ENCODE measurements at places on chromosomes 13 and 19. TPM values are rescaled to one million over a fixed set of nuclear protein-coding genes. Genes with fewer than 3 reads are reported as not detected.
A peak's percentile ranks its signal among the peaks of the same experiment; 100 is the strongest.

DNA sequence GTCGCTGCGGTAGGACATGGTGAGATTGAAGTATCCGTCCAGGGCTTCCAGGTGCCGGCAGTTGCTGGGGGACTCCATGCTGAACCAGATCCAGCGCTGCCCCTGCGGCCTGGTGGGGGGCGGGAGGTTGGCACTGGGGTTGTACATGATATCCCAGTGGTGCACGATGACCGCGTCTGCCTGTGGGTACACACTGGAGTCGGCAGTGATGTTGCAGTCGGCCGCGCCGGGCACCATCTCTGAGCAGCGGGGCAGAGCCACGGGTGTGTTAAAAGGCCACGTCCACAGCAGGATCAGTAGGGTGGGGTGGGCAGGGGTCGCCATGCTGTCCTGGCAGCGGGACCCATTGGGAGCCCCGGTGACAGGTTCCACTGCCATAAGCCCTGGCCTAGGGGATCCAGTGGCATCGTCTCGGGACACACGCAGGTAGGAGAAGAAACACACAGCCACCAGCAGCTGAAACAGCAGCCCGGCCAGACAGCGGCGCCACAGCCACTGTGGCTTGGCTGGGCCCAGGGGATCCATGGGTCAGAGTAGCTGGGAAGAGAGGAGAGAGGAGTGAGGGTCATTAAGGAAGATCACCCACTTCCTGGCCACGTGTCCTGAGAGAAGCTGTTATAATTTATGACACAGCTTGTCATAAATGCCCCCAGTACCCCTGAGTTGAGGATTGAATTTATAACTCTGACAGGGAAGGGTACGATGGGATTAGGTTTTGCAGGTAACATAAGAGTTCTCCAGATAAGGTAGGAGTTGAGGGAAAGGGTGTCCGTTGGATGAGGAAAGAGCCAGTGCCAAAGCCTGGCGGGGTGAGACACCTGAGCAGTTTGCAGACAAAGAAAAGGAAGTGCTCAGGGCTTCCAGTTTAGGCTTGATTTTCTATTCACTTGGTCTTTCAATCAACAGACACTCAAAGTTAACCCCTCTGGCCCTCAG is 2.9 kb downstream of the FUT5 start:
- DNase-seq, result no peak

DNA sequence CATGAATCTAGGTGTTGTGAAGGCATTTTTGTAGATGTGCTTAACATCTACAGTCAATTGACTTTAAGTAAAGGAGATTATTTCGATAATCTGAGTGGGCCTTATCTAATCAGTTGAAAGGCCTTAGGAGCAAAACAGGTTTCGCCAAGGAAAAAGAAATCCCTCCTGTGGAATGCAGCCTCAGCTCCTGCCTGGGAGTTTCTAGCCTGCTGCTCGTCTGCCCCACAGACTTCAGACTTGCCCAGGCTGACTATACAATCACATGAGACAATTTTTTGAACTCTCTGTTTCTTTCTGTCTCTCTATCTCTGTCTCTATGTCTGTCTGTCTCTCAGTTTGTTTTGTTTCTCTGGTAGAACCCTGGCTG is 312.5 kb downstream of the OLFM4 start:
- no peak for DNase-seq

DNA sequence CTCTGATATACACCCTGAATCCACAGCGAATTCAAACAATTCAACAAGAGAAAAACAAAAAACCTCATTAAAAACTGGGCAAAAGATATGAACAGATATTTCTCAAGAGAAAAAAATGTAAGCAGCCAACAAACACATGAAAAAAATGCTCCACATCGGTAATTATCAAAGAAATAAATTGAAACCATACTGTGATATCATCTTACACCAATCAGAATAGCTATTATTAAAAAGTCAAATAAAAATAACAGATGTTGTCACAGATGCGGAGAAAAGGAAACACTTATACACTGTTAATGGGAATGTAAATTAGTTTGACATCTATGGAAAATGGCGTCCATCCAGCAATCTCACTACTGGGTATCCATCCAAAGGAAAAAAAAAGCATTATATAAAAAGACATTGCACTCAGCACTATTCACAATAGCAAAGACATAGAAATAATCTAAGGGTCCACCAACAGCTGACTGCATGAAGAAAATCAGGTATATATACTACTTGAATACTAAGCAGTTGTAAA is 1495.0 kb upstream of the PCDH20 start:
- no peak for DNase-seq

DNA sequence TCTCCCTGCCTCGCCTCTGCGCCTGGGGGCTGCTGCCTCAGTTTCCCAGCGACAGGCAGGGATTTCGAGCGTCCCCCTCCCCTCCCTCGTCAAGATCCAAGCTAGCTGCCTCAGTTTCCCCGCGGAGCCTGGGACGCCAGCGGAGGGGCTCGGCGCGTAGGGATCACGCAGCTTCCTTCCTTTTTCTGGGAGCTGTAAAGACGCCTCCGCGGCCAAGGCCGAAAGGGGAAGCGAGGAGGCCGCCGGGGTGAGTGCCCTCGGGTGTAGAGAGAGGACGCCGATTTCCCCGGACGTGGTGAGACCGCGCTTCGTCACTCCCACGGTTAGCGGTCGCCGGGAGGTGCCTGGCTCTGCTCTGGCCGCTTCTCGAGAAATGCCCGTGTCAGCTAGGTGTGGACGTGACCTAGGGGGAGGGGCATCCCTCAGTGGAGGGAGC is 722 bp upstream of the ICAM1 start:
- no peak for DNase-seq

- DNase-seq, result no peak
Observed at GRCh38 chr13:32212421-32212820, 102.7 kb downstream of the ZAR1L start.

- peak; percentile 74 for DNase-seq
Observed at GRCh38 chr13:74132776-74133656, 1.2 kb downstream of the KLF12 start.

DNA sequence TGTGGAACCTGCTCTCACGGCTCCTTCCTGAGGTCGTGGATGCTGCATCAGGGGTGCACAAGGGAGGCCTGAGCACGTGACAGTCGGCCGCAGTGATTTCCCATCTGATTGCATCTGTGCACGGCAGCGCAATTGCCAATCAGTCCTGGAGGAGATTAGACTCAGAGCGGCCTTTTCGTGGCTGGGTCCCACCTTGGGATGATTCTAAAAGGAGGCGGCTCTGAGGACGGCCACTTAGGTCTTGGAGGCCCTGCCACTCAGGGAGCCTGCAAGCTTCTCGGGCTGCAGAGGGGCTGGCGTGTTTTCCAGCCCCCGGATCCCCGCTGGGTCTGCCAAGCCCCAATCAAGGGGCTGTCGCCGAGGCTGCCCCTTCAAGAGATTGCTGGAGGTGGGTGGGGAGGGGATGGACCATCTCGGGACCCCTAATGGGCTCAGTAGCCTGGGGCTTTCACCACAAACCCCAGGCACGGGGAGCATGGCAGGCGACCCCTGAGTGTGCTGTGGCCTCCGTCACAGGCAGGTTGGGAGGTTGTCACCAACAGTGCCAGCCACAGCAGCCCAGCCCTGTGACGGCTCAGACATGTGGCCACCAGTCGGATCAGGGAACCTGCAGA is 51.6 kb downstream of the SOX1 start:
- DNase-seq, result no peak

GRCh38 chr19:27752530-27753184 is 1460.3 kb downstream of the UQCRFS1 start:
- no peak for DNase-seq

DNA sequence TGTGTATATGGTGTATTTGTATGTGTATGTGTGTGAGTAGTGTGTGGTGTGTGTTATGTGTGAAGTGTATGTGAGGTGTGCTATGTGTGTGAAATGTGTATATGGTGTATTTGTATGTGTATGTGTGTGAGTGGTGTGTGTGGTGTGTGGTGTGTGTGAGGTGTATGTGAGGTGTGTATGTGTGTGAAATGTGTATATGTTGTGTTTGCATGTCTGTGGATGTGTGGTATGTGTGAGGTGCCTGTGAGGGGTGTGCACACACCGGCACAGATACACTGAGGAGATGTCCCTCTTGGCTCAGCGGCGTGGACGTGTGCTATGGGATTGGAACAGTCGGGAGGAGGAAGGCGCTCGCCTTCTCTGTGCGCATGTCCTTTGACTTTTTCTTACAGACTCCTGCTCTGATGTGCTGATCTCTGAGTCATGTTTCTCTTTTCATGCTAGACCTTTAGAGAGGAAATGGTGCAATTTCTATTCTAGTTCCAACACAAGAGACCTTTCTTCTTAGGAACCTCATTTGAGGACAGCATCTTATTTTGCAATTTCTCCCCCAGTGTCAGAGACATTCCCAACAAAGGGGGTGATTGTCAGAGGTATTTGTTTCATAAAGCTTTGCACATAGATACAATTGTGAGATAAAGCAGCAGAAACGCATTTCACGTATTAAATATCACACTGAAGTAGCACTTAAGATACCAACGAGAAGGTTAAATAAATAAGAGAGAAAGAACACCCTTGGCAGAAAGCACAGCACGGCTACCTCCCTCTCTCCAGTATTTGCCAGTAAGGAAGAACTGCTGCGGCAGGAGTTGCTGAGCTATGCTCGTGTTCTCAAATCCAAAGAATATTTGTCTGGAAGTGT is 11.3 kb upstream of the TNFRSF19 start:
- DNase-seq, result peak; percentile 62

GRCh38 chr19:30978639-30979038 is 370.6 kb downstream of the TSHZ3 start:
- DNase-seq, result no peak

GRCh38 chr19:56080669-56081401 is 40.3 kb downstream of the ZNF787 start:
- peak; percentile 77 for DNase-seq

GRCh38 chr19:6271251-6271650 is 8.5 kb downstream of the MLLT1 start:
- DNase-seq, result no peak

- DNase-seq, result peak; percentile 90
Observed at GRCh38 chr13:44331912-44332851, 41.4 kb upstream of the SERP2 start.

GRCh38 chr19:8607386-8607785 is 3.1 kb downstream of the ADAMTS10 start:
- DNase-seq, result no peak

DNA sequence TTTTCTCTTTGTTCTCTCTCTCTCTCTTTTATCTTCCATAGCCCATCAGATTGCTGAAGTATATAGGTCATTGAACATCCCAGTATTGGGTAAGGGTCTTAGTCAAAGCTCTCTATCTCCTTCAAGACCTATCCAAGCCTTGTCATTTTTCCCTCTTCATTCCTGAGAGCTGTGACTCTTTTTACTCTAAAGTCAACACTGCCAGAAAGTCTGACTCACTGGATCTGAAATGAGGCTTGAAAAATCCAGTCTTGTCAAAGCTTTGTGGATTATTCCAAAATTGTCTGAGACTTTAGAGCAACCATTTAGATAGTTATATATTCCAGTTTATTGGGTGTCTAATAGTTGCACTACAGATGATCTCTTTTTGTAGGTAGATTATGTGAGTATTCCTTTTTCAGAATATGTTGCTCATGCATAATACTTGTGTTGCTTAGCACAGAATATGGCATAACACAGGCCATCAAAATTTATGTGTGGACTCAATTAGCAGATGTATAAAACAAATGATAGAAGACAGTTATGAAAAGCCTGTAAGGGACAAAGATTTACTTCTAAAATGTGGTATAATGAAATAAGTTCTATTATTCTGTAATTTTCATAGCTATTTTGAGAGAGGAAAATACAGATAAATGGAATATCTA is 389.3 kb upstream of the PCDH9 start:
- DNase-seq, result no peak

GRCh38 chr13:41117869-41118268 is 14.7 kb downstream of the KBTBD6 start:
- no peak for DNase-seq

- no peak for DNase-seq
Observed at GRCh38 chr19:54137699-54138488, at the start of gene CNOT3. Gene CNOT3 (plus strand): TSS chr19:54137762. CDS start chr19:54142979, 5,217 bp downstream.

DNA sequence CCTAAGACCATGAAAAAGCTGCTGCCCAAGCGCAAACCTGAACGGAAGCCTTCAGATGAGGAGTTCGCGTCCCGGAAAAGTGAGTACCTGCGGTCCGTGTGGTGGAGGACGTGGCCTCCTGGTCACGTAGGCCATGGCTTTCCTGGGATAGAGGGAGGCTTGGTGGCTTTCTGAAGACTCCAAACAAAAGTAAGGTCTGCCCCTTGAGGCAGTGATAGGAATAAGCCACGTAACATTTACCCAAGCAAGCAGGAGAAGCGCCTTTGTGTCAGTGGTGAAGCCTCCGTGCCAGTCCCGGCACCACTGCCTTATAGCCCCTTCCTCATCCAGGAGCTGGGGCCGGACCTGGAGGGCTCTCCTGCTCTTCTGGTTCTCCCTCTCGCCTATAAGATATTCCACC is 34.3 kb upstream of the TEX29 start:
- no peak for DNase-seq

- no peak for DNase-seq
Observed at GRCh38 chr13:97058926-97059325, 64.7 kb upstream of the OXGR1 start.

GRCh38 chr13:29568731-29569130 is 26.8 kb downstream of the SLC7A1 start:
- DNase-seq, result no peak

- peak; percentile 58 for DNase-seq
Observed at GRCh38 chr13:82934000-82934399, 948.3 kb downstream of the SLITRK1 start.

GRCh38 chr19:34066007-34066643 is 106.2 kb upstream of the LSM14A start:
- no peak for DNase-seq

GRCh38 chr13:40792284-40793051 is 3.1 kb downstream of the SLC25A15 start:
- no peak for DNase-seq

Gene CD22
- total RNA-seq, result 53.8 TPM

Gene CRB3
- 55.1 TPM for total RNA-seq

Gene CEACAM7
- total RNA-seq, result 0.37 TPM

Gene COL5A3
- total RNA-seq, result 10.3 TPM

Gene MCF2L
- 78.7 TPM for total RNA-seq

Gene PDCD5
- 73.8 TPM for total RNA-seq

Gene WDR87
- total RNA-seq, result not detected

Gene MAN2B1
- total RNA-seq, result 38.7 TPM

Gene SBK2
- not detected for total RNA-seq

Gene DCT
- 0.25 TPM for total RNA-seq

Gene KLK10
- total RNA-seq, result 9.8 TPM

Gene CGB2
- not detected for total RNA-seq

Measured in lung (tissue), 17 donors.